ENCODE measurements at places on chromosomes 4 and X.

DNA sequence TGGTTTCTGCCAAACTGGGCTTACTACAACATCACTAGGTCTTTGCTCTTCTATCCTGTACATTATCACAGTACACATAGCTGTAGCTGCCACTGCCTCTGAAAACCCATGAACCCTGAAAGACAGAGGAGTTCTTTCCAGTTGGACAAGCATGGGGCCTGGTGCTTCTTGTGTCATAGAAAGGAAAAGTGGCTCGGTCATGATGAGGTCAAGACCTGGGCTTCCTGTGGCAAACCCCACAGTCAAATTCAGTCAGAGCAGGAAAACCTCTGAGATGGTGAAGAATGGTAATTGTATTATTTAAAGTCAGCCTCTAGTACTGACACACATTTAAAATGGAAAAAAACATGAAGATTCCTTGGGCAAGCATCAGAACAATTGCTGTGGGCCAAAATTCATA is 133.3 kb upstream of the PRPS2 start:
- no peak for DNase-seq

DNA sequence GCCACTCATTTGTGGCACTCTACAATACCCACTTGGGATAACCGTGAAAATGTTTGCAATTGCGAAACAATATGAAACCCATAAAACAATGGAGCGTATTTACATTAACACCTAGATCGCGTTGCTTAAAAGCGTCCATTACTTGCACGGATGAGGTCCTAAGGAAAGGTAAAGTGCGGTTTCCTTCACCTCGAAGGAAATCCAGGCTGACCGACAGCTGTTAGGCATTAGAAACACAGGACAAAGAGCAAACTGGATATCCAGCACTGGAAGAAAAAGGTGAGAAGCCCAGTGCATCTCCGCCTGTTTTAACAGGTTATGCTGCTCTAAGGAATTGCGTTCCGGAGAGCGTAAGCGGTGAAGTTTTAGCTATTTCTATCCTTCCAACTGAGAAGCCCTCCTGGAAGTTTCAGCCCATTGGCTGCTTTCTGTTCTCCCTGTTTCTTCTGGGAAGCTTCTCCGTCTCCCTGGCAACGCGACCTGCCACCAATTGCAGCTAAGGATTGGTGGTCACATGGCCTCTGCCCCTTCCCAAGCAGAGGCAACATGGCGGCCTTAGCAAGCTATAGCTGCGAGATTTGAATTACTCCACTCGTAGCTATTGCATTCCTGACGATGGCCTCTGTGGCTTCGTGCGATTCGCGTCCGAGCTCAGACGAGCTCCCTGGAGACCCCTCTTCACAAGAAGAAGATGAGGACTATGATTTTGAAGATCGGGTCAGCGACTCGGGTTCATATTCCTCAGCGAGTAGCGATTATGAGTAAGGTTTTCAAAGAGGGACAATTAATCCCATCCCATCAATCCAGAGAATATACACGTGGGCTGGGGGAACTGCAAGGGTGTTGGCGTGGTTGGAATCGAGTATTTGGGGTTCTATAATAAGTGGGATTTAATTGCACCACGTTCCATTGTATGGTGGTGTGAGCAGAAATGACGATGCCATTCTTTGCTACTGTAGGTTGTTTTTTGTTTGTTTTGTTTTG is at the start of gene INTU:
Gene INTU (plus strand): TSS at position 538 of the 984 bp plus-strand sequence. CDS start 78 bp downstream, at position 616.
- no peak for DNase-seq

DNA sequence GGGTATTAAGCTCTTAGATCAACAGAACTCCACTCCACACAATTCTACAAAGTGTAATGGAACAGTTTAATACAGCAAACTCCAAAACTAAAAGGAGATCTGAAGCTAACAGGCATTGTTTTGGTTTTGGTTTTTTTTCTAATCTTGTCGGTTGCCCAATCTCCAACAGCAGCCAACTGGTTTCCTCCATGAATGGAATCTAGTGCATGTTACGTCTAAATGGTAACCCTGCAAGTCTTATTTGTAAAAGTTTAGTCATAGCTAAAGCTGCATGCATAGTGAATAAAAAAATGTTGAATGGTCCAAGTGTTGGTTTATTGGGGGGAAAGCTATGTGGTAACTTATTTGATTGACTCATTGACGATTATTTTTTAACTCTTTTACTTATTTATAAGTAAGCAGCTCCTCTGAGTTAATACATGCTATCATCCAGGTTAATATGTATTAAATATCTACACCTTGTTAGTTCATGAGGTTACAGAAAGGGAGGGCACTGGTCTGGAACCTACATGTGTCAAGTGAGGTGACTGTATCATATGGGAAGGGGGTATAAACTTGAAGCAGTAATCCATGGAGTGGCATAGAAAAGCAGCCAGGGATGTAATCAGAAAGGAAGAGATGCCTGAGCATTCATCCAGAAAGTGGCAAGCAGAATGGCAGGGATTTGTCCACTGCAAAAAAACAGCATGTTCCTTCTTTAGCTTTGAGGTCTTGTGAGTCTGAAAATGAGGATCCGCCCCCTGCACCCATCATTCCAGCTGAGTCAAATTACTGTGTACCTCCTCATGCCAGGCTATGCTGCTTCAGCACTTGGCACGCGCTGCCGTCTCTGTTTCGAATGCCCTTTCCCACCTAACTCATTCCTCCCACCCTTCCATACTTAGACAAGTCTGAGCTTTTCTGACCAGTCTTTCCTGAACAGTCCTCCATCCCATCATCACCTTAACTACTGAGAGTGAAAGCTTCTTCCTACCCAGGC is 81.7 kb downstream of the PDGFC start:
- DNase-seq = no peak

DNA sequence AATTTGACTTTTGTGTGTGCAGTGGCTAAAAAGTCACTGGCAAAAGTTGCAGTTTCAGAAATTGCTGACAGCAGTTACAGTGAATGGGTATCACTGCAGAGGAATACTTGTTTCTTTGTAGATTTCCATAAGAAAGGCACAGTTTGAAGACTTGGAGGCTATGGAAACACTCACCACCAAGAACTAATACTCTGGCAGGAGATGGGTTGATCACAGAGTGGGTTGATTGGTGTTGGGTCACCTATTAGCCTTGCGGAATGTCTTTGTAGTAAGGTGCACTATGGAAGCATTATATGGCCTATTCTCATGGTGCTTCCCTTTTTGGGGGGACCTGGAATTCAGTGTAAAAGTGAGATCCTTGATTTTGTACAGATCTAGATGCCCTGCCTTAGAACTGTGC is 502.8 kb downstream of the CFAP47 start:
- DNase-seq = no peak

GRCh38 chr4:96525898-96526297 is 686.0 kb downstream of the PDHA2 start:
- DNase-seq = no peak

DNA sequence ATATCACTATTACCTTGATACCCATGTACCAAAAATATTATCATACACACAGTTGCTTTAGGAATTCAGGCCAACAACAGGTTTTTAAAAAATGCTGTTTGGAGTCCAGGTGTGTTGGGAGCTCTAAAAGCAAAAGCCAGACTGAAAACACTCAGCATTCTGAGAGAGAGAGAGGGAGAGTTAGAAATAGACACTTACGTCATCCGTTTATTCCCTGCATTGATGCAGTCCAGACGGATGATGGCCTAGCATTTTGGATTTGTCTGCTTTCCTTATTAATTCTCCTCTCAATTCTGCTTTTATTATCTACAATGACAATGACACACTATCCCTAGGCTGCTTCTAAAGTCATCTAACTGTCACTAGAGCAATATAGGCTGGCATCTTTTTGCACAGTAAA is 358.3 kb upstream of the BOD1L1 start:
- DNase-seq = no peak

DNA sequence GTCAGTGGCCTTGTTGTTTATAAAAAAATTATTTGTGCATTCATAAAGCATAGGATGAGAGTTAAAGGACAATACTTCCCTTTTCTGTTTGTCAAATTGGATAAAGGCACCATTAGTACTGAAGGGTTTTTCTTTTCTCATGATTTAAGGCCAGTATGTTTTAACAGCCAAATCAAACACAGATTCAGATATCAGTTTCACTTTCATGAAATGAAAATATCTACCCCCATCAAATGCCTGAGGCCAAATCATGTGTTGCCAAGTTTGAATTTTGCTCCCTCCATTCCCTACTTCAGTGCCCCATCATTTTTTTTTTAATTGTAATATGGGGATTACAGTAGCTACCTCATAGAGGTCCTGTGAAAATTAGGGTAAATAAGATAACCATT is 745.9 kb downstream of the RPA4 start:
- no peak for DNase-seq

DNA sequence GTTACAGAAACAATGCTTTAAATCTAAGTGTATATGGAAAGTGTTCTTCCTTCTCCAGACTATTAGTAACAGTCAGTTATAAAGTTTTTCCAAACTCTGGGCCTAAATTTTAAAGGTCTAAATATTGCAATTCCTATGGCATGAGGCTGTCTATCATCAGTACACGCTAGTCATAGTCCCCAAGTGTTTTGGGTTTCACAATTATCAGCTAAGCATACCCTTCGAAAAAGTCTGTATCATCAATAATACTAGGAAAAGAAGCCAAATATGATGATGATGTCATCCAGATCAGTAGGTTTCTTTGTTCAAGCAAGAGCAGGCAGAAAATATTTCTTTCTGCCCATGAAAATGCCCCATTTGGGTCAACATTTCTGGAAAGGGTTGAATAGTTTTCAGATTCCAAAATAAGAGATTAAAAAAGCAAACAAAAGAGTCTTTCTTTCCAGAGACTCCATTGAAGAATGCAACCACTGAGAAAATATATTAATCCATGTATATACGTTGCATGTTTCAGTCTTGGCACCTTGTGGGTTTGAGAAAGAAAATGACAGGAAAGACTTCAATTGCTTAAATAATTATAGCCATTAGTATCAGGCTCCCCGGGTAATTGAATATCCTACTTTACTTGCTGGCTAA is 173.8 kb downstream of the CAMK2D start:
- DNase-seq = no peak

DNA sequence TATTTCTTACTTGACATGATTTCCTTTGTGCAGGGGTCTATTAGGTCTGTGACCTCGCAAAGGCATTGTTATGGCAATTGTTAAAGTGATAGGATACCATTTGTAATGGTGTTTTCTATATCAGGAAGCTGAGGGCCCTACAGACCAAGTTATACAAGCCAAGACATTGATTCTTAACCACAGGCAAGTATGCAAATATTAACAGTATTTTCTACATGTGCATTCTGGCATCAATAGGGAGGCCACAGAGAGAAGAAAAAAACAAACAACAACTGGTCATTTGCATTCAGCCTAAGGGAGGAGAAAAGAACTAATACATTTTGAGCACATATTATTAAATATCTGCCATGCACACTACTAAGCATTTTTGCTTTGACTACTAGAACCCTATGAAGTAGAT is 28.5 kb downstream of the GBA3 start:
- no peak for DNase-seq

DNA sequence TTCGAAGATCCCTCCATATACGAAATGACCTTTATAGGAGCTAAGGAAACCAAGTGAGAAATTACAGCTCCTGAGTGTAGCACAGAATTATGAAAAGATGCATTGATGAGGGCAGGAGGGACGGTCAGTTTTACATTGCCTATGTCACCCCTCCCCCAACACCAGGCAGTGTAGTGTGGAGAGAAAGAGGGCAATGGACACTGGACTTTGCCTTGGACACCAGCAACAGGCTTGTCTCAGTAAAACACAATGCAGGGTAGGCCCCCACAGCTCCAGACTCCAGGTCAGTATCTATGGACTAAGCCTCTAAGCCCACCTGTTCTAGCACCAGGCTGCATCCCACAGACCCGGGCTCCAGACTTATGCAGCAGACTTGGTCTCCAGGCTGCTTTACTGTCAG is 16.5 kb downstream of the APOOL start:
- no peak for DNase-seq

DNA sequence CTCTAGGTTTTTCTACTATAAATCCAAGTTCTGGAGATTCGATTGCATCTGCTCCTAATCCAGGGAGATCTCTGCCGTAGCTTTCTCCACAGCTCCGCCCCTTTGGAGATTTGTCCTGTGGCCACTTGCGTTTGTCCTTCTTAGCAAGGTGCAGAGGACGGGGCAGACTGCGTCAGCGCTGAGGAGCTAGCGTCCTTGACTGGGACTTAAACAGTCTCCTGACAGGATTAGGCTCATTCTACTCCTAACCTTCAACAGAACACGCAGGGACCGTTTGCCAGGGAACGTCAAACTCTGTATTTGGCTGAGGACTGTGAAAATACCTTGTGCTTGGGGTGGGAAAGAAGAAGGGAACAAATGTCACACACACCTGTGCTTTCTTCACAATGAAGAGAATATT is 38.6 kb downstream of the SORBS2 start:
- no peak for DNase-seq

Measured in GM12892 (cell line).